ENCODE measurements at places on chromosomes 2 and 18. TPM values are rescaled to one million over a fixed set of nuclear protein-coding genes. Genes with fewer than 3 reads are reported as not detected.

Gene GRHL1
- 1.3 TPM for total RNA-seq

- no peaks in the 10 kb centered on the region for H3K27me3 ChIP-seq
- H3K36me3 ChIP-seq: no peaks in the 10 kb centered on the region
- no peak overlapping the region for H3K27ac ChIP-seq
- no peaks in the 10 kb centered on the region for H3K4me1 ChIP-seq
- no peak overlapping the region for H3K4me3 ChIP-seq
Observed at GRCh38 chr2:224241812-224242211, 160.1 kb downstream of the FAM124B start.

GRCh38 chr2:221897718-221898117 is 325.6 kb upstream of the EPHA4 start:
- H3K4me3 ChIP-seq: no peak overlapping the region
- H3K27me3 ChIP-seq: no peaks in the 10 kb centered on the region
- DNase-seq: no peak
- H3K27ac ChIP-seq: no peak overlapping the region
- H3K4me1 ChIP-seq: no peaks in the 10 kb centered on the region
- H3K36me3 ChIP-seq: no peaks in the 10 kb centered on the region

Gene SRD5A2
- total RNA-seq: not detected

DNA sequence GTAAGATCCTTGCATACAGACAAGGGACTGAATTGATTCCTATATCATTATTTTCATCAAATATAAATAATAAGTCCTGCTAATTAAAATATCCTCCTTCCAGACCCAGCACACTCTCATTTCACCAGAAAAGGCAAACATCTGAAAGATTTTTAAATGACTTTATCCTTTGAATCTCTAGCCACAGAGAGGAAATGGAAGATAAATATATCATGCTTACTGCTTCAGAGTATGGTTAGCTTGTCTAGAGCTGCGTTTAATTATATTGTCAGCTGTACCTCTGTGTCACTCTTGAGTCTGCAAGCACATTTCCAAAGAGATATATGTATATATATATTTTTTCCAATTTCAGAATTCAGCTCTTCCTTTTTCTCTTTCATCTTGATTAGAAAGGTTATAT is 232.7 kb downstream of the TRIB2 start:
- H3K27me3 ChIP-seq: no peaks in the 10 kb centered on the region
- no peak overlapping the region for H3K27ac ChIP-seq
- no peak overlapping the region for H3K4me3 ChIP-seq
- H3K36me3 ChIP-seq: no peaks in the 10 kb centered on the region

Gene CYP26B1
- total RNA-seq: 6.4 TPM

- no peaks in the 10 kb centered on the region for H3K36me3 ChIP-seq
- no peak overlapping the region for H3K4me3 ChIP-seq
- no peak overlapping the region for H3K27ac ChIP-seq
- H3K4me1 ChIP-seq: no peaks in the 10 kb centered on the region
- H3K27me3 ChIP-seq: no peaks in the 10 kb centered on the region
Observed at GRCh38 chr2:47254464-47254863, 99.4 kb upstream of the STPG4 start.

Gene VRK2
- total RNA-seq: 10.3 TPM

Gene DNAJC5G
- 4.3 TPM for total RNA-seq

DNA sequence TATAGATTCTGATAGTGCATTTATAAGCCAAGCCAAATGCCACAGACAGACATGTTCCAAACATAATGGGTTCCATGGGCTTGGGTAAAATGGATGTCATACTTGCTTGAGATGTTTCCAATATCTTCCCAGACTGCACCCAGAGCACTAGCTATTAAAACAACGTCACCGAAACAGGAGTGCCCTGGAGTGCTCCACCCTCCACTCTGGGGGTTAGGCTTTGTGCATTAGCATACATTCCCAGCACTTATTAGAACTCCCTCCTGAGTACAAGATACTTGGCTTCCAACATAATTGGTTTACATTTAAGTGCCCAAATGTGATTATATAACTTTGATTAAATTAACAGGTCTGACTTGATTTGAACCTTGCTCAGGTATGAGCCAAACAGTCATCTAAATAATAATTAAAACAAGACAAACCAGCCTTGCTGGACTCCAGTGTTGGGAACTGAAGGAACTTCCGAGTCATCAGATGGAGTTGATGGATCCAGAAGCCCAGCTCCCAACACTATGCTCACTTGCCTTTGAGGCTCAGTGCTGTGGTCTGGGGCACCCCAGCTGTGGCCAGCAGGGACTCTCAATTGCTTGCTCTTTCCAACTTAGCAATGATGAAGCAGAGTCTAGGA is 60.5 kb upstream of the LGALSL start:
- no peaks in the 10 kb centered on the region for H3K4me1 ChIP-seq
- no peaks in the 10 kb centered on the region for H3K36me3 ChIP-seq
- no peak overlapping the region for H3K27ac ChIP-seq

- no peaks in the 10 kb centered on the region for H3K36me3 ChIP-seq
- no peaks in the 10 kb centered on the region for H3K27me3 ChIP-seq
- H3K4me3 ChIP-seq: no peak overlapping the region
- DNase-seq: no peak
Observed at GRCh38 chr2:159832858-159833257, 34.9 kb upstream of the CD302 start.
